ENCODE measurements at places on chromosomes 12 and 14.

DNA sequence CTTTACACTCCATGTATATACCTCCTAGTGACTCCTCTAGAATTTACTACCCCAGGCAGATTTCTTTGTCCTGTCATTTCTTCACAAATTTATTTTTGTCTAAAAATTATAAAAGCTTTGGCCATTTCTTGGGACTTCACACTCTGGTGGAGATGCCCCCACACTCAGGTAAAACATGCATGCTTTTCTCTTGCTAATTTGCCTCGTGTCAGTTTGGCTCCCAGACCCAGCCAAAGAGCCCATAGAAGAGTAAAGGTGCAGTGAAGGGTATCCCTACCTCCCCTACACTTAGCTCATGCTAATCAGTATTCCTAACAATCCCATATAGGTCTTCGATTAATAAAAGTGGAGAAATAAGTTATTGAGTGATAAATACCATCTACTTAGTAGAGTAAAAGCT is 256.5 kb upstream of the KRR1 start:
- no peak for DNase-seq

DNA sequence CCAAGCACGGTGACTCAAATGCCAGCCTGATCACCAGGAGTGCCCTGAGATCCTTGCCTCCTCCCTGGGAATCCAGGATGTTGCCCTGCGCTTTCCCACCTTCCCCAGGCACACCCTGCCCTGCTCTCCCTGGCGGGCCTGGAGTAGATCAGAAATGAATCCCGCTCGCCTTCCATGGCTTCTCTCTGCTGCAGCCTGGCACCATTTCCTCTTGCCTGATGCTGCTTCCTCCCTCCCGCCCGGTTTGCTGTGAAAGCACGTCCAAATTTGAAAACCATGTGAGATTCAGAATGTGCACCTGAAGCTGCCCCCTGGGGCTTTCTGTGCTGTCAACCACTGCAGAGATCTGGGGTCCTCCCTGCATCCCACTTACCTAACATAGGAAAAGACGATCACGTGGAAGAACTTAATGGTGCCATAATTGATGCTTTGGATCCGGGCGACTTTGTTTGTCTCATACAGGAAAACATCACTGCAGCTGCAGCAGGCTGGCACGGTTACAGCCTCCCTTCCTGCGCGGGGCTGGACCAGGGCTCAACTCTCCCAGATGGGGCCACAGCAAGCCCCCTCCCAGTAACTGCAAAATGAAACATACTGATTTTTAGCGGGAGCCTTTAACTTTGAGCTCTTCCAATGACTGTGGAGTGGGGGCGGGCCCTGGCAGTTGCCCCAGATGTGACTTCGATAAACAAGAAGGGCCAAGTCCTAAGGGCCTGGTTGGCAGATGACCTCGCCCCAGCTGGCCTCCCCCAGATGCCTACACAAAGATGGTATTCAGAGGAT is 24.9 kb upstream of the C12orf76 start:
- DNase-seq: no peak

DNA sequence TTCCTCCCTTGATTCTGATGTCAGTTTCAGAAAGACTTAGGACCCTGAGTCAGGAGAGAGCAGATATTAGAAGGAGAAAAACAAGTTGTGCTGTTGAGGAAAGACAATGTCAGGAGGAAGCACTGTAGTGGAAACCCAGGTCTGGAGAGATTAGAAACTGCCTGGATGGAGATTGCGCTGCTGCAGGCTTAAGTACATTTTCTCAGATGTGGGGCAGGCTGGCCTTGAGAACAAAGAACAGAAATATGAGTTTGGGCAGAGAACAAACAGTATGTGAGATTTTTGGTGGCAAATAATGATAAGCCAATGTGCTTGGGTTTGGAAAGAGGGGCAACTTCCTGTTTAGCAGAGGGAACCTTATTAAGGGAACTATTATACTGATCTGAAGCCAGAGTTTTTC is 74.3 kb upstream of the PRMT8 start:
- DNase-seq: no peak

DNA sequence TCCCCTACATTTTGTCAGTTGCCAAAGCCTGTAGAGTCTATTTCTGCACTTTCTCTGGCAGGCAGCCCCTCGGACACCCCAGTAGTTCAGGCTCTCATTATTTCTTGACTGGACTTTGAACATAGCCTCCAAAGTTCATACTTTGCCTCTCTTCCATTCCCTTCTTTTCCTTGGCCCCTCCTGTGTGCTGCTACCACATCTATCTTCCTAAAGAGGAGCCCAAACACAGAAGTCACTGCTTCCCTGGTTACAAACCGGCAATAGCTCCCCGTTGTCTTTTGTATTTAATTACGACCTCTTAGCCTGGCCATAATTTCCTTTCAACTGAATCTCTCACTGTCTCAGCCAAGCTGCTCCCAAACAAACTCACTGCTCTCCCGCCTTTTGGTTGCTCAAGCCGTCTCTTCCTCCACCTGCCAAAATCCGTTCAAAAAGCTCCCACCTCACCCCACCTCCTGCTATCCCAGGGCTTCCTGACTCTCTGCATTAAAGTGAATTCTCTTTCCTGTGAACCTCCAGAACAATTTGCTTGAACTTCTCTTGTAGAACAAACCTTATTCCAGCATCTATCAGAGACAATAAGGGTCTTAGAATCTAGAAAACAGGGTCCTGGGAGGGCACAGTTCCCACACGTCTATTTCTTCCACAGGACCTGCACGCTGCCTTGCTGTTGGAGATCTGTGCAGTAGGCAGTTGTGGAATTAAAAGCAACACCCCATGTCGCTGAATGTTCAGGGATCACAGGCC is 46.9 kb downstream of the PRMT8 start:
- DNase-seq: no peak

DNA sequence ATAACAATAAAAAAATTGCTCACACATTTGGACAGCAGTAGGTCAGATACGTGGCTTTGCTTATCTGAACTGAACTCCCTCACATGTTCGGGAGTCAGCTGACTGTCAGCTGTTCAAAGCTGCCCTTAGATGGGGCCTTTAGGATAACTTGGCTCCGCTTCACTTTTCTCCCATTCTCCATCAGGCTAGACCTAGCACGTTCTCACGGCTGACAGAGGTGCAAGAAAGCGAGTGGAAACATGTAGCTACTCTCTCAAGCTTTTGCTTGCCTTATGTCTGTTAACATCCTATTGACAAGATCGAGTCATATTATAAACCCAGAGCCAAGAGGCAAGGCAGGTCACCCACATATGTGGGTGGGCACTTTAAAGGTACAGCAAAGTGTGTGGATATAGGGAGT is 112.0 kb upstream of the PDZRN4 start:
- DNase-seq: no peak

- DNase-seq: no peak
Measured at GRCh38 chr12:91210144-91210543, 27.5 kb upstream of the DCN start.

DNA sequence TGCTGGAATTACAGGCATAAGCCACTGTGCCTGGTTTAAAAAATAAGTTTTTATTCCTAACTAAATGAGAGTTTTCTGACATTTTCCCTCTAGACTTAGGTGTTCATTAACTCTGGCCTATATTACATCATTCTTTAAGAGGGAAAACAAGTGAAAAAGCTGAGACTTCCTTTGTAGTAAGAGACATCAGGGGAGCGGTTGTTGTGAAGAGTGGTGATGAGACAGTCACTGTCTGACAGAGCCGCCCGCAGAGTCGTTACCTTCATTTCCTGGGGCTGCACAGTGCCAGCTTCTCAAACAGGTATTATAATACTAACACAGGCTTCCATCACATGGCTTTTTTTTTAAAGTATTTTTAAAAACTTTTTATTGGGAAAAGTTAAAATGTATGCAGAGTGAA is 19.7 kb upstream of the TDRD9 start:
- DNase-seq: no peak

DNA sequence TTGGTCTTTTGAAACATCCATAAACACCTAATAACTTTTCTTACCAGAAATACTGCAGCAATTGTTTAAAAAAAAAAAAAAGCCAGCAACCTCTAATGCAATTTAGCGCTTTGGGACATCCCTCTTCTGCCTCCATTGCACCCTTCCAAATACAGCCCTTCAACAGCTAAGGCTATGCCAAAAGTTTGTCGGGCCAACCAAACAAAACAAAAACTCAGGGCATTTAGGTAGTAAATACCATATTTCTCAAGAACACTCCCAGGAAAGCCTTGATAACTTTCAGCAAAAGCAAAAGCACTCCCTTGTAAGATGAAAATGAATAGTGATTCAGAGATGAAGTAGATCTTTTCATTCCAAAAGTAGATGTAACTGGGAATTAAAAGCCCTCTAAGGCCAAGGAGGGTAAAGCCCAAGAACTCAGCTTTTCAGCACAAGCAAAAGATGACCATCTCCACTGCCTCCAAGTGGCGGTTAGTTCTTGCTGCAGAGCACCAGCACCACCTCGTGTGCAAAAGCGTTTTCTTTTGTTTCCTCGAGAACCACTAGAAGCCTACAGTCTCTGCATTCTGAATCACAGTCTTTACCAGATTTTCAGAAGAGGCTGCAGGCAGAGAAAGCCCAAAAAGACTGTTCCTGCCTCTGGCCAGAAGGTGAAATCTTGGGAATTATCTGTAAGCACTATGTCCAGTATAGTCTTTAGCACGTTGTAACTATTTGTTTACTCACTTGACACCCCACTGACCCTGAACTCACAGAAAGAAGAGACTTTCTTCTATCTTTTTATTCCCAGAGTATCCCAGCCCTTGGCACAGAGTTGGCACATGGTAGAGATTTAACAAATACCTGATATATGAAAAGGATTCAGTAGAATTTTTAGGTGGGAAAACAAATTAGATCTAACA is 53.1 kb downstream of the SIX6 start:
- no peak for DNase-seq

DNA sequence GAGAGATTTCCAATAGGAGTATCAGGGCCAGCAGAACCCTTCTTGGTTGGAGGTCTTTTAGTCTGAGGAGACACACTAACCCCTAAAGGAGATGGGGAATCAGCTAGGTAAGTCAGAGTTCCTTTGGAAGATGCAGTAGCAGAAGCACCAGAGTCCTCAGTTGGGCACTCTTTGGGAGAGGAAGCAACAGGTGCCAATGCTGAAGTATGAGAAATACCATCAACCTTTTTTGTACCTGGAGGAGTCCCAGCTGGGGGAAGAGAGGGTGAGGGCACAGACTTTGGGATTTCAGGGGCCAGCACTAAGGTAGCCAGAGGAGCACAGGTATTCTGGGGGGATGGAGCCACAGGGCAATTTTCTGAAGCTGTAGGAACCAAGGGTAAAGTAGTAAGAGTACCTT is 6.0 kb downstream of the NACA start:
- no peak for DNase-seq

DNA sequence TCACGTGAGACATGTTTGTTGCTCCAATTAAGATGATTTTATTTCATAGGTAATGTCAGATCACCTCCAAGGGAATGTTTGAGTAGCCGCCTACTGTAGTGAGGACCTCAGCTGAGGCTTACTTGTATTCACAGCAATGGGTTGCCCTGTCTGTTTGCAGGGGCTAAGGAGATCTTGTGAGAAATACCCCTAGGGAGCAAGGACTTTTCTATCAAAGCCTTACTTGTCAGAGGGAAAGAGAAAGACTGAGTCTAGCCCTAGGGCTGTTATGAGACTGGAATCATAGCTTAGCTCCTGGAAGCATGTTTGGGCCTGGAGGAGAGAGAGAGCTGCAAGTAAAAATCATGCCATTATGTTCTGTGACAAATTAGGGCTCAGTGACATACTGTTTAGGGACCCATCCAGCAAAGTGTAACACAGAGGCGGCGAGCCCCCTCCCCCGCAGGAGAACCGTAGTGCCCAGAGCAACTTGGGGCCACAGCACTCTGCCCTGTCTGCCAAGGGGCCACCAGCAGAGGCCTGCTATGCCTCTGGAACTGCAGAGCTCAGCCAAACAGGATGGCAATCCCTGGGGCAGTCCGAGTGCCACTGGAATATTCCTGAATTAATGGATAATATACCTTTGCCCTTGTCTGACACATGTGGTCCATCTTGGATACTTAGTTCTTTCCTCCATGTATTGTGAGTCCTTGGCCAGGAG is 178.8 kb downstream of the DACT1 start:
- no peak for DNase-seq

GRCh38 chr12:87685696-87686095 is 343.5 kb downstream of the C12orf50 start:
- no peak for DNase-seq

GRCh38 chr14:61668282-61668681 is 27.0 kb upstream of the HIF1A start:
- no peak for DNase-seq

GRCh38 chr12:110972866-110973265 is 52.5 kb upstream of the MYL2 start:
- DNase-seq: no peak

- DNase-seq: no peak
Measured at GRCh38 chr14:68893566-68893965, 85.5 kb downstream of the ACTN1 start.

- no peak for DNase-seq
Measured at GRCh38 chr14:102182936-102183619, 43.4 kb downstream of the WDR20 start.

DNA sequence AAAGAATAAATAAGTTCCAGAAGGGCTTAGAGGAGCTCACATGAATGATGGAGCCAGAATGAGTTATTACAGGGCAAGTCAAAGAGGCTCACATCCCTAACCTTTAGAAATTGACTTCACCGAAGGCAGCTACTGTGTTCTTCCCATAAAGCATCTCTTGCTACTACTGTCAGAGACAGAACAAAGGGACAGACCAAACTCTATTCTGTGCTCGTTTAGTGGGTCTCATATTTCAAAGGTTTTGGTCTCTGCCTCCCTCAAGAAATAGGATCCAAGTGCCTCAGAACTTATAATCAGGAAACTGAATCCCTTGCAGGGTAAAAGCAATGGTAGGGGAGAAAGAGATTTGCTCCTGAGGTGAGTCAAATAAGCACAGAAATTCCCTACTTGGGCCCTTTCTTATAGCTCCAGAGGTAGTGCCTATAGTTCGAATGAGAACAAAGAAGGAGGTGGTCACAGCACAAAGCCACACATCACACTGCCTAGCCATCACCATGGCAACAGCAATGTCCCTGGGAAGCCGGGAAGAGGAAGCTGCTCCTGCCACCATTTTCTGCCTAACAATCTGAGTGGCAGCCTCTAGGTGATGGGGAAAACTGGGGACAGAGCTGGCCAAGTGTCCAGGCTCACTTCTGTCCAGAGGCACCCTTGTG is 294.9 kb downstream of the FOXN3 start:
- no peak for DNase-seq

GRCh38 chr14:61501714-61502458 is 180.5 kb downstream of the PRKCH start:
- DNase-seq: no peak

DNA sequence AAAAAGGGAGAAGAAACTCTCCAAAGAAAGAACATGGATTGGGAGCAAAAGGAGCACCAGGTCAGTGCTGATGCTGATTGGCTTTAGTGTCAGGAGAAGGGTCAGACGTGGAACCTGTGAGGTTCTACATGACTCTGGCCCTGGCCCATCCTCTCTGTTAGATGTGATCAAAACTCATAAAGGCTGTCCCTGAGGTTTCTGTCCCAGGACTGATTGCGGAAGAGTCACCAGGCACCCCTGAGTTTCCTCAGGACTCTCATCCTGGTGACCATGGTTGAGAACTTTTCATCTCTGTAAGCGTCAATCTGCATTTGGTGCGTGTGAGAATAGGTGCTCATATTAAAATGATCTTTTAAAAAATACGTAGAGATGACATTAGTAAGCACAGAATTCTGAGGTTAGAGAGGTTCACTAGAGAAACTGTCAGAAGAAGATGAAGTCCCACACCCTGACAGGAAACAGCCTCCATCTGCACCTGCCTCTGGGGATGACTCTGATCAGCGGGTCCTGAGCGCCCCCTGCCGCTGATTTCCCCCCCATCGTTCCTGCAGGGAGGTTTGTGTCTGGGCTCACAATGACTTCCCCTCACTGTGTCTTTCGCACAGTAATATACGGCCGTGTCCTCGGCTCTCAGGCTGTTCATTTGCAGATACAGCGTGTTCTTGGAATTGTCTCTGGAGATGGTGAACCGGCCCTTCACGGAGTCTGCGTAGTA is 741.8 kb downstream of the TMEM121 start:
- DNase-seq: no peak
